ENCODE measurements at places on chromosomes 2 and 18.
A peak's percentile ranks its signal among the peaks of the same experiment; 100 is the strongest.

DNA sequence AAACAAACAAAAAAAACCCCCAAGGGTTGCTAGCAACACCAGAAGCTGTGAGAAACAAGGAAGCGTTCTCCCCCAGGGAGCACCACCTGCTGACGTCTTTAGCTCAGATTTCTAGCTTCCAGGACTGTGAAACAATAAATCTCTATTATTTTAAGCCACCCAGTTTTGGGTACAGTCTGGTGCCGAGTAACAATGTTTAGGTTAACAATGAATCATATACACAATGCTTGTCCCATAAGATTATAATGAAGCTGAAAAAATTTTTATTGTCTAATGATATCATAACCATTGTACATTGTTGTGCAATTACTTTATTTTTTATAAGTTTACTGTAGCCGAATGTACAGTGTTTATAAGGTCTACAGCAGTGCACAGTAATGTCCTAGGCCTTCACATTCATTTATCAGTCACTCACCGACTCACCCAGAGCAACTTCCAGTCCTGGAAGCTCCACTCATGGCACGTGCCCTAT, 72.1 kb upstream of the CAB39 start:
- no peak for DNase-seq

- DNase-seq = no peak
Measured at GRCh38 chr18:31576670-31577069, 15.0 kb upstream of the TTR start.

- no peak for DNase-seq
Measured at GRCh38 chr2:10179422-10179821, 56.9 kb downstream of the RRM2 start.

DNA sequence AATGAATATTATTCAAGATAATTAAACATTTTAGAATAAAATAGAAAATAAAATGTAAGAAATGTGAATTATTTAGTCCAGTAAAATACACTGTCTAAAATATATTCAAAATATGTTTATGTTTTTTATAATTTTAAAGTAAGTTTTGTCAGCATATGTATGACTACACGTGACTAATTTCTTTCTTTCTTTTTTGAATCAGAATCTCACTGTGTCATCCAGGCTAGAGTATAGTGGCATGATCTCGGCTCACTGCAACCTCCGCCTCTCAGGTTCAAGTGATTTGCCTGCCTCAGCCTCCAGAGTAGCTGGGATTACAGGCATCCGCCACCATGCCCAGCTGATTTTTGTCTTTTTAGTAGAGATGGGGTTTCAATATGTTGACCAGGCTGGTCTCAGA, 19.1 kb upstream of the INO80D start:
- no peak for DNase-seq

DNA sequence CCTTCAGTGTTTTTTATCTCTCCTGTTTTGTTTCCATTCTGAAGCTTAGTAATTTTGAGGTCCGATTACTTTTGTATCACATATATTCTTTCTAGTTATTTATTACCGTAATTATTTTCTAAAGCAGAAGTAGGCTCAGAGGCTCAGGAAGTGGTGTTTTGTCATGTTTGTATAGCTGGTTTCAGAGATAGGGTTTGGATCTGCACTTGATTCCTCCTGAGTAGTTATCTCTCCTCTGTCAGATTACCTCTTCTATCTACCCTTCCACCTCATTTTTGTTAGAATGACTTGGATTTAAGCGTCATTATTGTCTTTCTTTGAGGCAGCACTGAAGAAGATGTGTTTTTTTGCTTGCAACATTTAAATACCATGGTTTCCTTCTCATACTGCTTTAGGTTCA, 95.4 kb downstream of the MTA3 start:
- no peak for DNase-seq

DNA sequence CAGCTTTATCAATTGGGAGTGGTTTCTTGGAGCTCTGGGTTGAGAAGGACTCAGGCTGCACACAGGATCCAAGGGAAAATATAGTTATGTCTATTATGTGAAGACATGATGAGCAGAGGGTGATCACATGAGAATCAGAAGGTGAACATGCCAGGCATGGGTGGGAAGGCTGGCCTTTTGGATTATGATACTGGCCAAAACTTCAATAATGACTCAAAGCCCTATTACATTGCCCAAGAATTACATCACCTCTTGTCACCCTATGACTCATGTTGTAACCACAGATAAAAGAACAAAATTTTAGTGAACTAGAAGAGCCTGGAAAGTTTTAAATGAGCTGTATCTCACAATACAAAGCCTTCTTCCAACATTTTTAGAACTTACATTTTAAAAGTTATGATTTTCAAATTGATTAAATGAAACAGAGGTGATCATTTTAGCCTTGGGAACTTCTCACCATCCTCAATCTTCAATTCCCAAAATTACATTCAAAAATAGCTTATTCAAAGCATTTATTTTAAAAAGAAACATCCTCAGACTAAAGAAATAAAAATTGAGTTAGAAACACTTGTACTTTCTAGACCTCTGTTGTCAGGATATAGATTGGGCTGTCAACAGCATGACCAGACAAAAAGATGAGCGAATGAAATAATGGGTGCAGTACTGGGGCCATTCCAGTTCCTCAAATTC, 428.3 kb downstream of the MBD2 start:
- peak; percentile 56 for DNase-seq

DNA sequence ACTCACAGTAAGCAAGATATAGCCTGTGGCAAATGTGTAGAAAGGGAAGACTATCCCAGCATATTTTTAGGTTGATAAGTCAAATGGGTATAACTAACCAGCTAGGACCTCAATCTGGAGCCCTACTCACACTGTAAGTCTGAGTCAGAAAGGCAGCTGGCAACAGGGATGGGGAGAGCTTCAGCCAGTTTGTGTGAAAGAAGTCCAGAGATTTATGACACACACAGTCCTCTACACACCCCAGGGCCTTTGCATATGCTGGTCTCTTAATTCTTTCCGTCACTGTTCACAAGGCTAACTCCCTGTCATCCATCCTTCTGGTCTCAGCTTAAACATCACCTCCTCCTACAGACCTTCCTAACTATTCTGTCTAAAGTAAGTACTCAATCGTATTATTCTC, 5.9 kb upstream of the TCF4 start:
- DNase-seq = no peak

DNA sequence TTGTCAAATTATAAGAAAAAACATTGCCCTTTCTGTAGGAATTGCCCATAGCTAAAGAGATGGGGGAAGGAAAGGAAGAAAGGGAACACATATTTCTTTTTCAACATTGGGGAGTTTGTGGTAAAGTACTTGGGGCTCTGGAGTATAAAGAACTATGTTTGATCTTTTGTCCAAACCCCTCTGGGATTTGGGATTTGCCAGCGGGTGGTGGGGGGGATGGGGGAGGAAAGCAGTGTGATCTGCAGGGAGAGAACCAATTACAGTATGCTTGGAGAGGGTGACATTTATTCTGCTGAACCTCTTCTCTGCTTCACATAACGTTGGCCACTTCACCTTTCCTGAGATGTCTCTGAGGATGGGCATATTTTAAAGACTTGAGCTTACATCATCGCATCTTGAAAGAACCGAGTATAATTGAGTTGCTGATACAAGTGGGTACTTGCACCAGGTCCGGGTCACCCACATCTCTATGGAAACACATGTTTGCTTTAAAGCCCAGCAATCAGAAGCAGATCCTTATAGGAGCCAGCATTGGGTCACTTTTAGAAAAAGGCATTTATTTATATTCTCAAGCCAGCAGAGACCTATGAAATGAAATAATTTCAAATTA, 73.1 kb downstream of the SPATS2L start:
- DNase-seq = no peak

- DNase-seq = no peak
Measured at GRCh38 chr2:66553370-66553769, 118.4 kb downstream of the MEIS1 start.

DNA sequence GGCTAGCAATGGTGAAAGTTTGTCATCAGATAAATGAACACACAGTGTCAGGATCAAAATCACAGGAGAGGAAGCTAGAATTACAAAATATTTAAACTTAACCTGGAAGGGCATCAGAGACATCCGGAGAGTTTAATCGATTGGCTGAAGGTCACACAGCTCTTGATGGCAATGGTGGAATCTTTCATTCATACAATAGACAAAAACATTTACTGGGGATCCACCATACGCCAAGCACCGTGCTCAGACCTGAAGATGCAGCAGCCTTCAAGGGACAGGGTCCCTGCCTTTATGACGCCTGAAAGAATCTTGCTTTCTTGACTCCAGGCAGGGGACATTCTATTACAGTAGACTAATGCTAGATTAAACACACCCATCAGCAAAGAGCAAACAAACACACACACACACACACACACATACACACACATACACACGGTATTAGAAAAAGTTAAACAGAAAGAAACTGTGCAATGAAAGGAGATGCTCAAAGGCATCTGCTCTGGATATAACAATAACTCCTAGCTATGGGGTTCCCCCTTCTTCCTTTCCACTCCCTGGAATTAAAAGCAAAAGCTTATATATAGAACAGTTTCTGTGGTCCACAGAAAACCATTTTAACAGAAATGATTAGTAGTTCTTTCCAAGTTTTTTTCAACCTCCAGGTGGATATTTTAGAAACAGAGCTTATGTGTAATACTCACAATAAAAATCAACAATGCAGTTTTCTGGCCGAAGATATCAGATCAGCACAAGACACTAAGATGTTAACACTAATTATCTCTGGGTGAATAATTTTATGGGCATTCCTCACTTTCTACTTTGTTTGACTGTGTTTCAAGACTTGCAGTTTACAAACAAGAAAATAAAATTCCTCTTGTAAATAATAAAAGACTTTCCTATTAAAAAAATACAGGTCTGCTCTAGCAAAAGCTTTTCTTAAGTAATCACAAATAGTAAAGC, 151.7 kb downstream of the ANKRD44 start:
- no peak for DNase-seq

DNA sequence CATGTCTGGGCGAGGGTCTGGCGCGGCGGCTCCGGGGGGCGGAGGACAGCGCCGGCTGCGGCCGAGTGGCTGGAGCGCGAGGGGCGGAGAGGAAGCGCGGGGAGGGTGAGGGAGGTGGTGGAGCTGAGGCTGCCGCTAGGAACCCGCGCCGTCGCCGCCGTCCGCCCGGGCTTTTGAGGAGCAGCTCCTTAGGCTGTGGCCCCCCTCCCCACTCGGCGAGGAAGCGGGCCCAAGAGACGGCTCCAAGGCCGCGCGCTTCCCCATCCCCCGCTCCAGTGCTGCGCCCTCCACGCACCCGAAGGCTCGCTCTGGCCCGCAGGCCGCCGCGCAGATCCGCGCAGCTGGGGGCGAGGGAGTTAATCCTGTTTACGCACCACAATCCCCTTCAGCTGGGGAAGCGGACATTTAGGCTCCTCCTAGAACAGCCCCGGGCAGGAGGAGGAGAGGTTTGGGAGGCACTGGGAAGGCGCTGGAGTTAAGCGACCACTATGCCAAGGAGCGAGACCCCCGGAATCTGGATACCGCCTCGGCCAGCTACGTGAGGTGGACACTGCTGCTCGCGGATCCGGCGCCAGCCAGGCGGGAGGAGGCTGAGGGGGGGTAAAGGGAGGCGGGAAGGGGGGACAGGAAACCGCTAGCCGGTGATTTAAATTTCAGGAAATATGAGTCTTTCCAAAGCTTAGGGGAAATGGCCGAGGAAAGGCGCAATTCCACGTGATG, at the start of gene CNRIP1:
Gene CNRIP1 (minus strand): TSS at position 552 of the 720 bp plus-strand sequence. CDS start 549 bp downstream, at position 3.
- DNase-seq = no peak

DNA sequence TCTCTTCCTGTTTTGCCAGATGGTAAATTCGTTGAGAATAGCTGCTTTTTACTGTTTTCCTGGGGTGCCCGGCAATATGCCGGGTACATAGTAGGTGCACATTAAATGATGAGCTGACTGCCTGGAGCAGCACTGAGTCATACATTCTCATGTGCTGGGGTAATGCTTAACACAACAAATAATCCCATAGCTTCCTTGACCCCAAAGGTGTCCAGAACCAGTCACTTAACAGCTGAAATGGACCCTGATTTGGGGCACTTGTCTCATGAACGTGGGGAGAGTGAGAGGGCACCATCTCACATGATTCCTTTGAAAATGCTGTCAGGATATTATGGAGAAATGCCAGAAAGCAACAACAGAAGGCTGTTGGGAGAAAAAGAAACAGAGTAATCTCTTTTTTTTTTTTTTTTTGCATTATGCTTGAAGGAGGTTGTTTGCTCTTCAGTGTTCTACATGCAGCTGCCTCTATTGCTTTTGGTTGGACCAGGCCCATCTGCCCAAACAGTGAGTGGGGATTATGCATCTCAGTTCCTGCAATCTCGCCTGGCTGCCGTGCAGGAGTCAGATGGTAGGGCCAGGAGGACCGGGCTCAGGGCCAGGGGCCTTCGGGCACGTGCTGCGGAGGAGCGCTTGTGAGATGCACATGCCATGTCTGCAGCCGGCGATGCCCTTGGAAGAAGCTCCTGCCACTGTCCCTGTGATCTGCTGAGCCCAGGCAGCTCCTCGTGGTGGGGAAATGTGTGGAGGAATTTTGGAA, 162.1 kb downstream of the SH3RF3 start:
- DNase-seq = no peak

DNA sequence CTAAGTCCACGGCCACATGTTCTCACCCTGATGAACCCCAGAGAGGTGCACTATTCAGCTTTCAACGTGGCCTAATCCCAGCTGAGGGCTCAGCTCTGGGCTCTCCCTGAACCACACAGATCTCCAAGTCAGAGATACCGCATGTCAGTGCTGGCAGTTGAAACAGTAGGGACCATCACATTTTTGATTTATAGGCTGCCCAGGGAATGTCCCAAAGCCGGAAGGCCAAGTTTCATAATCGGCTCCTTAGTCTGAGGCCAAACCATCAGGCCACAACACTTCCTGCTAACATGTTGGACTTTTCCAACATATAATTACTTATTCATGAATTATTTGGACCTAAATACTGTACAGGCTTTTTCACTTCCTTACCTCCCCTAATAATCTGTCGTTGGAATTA, 91.9 kb upstream of the KLHL29 start:
- no peak for DNase-seq

- DNase-seq = no peak
Measured at GRCh38 chr2:122166820-122167219, 411.4 kb downstream of the TSN start.

DNA sequence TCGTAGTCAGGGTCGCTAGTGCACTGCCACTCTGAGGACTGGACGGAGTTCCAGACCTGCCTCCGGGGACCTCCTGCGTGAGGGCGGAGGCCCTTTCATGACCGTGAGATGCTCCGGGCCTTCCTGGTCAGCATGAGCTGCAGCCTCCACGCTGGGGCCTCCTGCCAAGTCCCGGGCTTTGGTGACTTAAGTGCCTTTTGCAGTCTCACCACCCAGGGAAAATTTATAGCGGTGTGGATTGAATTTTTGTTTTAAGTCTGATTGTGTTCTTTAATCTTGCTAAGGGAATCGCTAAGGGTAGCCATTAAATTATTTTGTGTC, 33.6 kb downstream of the CHRNA1 start:
- no peak for DNase-seq

DNA sequence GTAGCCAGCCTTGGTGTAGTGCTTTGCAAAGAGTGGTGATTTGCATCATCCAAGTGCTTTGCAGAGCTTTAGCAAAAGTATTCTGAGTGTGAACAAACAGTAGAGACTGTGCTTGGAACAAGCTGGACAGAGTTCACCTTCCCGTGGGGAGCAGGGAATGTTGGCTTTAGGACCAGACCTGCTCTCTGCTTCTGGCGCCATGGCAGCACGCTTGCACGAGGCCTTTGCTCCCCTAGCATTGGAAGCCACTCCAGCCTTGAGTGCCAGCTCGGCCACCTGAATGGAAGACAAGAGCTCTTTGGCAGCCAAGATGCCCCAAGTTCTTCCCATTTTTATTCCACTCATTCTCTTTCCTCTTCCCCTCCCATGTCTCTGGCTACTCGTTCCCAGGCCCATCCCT, 250.8 kb upstream of the OSR1 start:
- DNase-seq = no peak

GRCh38 chr2:72973566-72974435, 56.5 kb downstream of the EMX1 start:
- DNase-seq = no peak

GRCh38 chr2:100018341-100019193, 123.8 kb downstream of the AFF3 start:
- no peak for DNase-seq

Data from epithelial cell of proximal tubule (primary cell).